ENCODE measurements at places on chromosomes 12 and 14.

DNA sequence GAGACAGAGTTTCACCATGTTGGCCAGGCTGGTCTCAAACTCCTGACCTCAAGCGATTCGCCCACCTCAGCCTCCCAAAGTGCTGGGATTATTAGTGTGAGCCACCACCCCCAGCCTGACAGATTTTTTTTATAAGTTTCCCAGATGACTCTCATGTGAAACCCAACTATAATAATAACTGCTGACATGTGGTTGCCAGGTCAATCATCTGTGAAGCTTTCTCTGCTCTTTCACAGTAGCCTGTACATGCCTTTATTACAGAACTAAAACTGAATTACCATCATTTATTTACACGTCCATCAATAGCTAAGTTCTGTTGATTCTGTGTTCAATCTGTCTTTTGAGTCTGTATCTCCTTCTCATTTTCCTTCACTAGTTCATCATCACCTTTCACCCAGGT lies 218.5 kb downstream of the RPS29 start:
- DNase-seq: no peak

DNA sequence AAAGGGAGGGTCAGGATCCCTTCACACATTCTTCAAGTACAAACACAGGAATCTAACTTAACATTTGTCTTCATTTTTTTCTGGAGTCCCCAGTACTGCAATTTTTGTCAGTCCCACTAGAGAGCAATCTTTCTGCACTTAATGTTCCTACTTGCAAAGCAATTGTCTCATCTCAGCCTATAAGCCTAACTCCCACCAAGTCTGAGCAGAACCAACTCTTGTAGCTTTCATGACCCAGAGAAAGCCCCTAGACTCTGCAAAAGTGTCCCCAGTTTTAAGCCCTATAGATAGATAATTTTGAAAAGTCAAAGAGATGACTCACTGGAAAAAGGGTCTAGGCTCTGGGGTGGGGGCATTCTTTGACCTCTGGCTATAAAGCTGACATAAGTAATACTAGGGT lies 1.8 kb upstream of the ZBTB39 start:
- DNase-seq: no peak

DNA sequence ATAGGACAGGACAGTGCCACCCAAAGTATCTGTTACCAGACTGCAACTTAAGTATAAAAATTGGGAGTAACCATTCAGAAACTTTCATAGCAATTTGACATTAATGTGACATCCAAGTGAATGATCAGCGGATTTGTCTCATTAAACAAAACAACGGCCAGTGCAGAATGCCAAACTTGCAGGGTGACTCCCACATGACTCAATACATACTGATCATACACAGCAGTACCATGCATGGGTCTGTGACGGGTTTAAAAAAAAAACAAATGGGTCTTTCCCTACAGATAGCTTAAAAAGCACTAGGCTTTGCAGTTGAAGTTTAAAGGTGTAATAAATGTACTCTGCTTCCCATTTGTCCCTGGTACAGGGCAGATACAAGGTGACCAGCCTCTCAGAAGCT lies 116.6 kb downstream of the SLC35F4 start:
- DNase-seq: no peak

DNA sequence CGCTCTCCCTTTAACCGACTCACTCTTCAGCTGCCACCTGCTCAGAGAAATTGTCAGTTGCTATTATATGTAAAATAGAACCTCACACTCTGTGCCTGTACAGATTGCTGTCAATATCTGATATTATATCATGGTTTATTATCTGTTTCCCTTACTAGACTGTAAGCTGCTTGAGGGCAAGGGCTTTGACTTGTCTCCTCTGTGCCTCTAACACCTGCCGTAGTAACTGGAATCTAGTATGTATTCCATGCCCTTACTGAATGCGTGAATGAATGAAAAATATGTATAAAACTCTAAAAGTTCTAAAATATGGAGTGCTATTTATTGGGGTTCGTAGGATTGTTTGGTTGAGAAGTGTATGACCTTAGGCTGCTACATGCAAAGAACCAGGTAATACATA lies 1.7 kb upstream of the CD69 start:
- DNase-seq: no peak

- DNase-seq: no peak
Observed at GRCh38 chr12:103207936-103208335, 250.5 kb downstream of the ASCL1 start.

GRCh38 chr14:21268617-21269251 lies 508 bp downstream of the HNRNPC start:
- no peak for DNase-seq

DNA sequence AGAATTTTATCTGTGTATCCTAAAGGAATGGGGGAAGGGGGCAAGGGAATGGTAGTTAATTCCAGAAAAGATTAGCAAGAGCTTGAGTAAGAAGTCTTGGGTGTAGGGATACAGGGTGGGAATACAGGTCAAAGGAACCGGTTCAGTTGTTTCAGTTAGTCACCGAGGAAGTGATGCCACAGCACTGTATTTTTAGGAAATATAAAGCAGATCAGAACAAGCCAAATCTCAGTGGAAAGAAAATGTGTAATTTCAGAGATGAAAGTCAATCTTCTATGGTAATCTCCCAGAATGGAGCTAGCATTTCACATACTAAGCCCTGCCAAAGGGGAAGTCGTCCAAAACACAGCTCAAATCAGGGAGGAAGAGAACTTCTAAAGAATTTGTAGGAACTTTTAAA lies 4.7 kb upstream of the TUBA1C start:
- no peak for DNase-seq

DNA sequence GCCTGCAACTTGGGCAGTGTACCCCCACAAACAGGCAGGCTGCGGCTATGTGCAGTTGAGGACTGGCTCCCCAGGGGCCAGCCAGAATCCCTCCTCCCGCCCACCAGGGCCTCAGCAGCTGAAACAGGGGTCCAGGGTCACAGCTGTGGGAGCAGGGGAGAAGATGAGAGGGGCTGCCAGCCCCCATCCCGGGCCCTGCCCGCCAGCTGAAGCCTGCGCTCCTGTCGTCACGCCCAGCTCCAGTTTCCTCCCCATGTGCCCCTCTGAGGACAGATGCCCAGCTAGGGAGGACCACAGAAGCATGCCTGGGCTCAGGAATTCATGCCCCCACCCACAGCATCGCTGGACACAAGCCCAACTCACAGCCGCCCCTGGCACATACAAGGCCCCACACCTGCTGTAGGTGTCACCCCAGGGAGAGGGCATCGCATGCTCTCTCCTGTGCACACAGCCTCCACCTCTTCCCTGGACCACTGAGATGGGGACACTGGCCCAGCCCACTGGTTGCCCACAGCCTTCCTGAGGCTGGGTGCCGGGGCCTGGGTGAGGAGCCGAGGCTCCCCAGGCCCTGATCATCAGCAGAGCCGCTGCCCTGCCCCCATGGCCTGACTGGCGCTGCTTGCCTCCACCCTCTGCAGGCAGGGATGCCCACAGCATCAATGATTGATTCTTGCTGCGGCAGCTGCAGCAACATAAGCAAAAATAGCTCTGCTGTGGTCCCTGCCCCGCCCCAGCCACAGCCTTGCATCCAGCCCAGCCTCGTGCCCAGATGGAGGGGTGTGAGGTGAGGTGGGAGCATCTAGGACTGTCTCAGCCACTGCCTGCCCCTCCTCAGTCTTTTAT lies 3.7 kb upstream of the CLBA1 start:
- no peak for DNase-seq

DNA sequence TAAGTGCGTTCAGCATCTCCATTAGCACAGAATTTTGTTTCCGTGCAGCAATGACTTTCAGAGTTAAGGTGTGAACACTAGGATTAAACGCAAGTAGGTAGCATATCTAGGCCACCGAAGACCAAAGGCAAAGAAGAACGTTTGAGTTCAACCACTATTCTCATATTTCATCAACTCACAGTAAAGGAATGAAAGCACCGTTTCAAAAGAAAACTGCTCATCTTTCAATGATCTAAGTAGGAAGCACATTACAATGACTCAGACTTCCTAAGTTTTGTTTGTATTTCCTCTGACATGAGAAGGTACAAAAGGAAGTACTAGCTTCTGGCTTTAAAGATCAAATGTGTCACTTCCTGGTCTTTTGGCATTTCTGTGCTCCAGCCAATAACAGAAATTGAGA lies 57.6 kb downstream of the ACADS start:
- no peak for DNase-seq

- no peak for DNase-seq
Observed at GRCh38 chr12:94308612-94309011, 151.1 kb downstream of the CEP83 start.

GRCh38 chr14:76918782-76919394 lies 92.7 kb downstream of the LRRC74A start:
- no peak for DNase-seq

GRCh38 chr12:12586879-12587675 lies 24.4 kb upstream of the DUSP16 start:
- no peak for DNase-seq

- no peak for DNase-seq
Observed at GRCh38 chr12:45732936-45733335, 3.4 kb downstream of the ARID2 start.

DNA sequence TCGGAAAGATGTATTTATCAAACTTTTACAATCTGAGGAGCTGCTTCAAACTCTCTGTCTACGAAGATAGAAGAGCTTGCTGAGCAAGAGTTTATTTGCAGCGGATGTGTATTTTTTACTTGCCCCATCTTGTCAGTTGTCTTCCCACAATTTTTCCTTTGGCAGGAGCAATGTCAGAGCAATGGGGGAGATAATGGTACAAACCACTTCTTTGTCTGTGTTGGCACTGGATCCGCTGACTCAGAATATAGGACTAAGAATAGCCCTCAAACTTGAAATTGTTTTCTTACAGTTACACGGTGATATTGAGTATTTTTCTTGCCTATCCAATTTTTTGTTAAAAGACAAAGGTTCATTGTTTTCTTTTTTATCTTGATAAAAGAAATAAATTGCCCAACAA lies 27.6 kb downstream of the HELB start:
- no peak for DNase-seq

DNA sequence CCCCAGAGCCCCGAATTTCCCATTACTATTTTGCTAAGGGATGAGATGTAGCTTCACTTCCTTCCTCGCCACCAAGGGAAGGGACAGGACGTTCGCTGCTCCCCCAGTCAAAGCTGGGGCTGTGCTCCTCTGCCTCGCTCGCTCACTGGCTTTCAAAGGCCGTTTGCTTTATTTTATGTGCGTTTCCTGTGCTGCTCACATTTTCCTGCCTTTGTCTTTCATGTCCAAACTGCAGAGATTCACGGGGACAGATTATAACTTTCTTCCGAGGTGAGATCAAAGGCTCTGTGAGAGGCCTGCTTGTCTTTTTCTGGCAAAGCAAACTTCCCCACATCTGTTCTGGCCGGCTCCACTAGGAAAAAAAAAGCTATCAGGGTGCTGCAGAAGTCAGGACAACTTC lies 76.0 kb upstream of the FZD10 start:
- no peak for DNase-seq
